Glutamatergic neuron (in vitro differentiated cells): ENCODE measurements at places on chromosomes 12 and 14. TPM values are rescaled to one million over a fixed set of nuclear protein-coding genes. Genes with fewer than 3 reads are reported as not detected.

SERPINA10 gene
- total RNA-seq, result not detected

TMEM63C gene
- total RNA-seq, result 39.9 TPM

ZDHHC22 gene
- 77.3 TPM for total RNA-seq

IGFBP6 gene
- total RNA-seq, result not detected

FSCB gene
- total RNA-seq, result not detected

MIPOL1 gene
- total RNA-seq, result 14.5 TPM
